ENCODE measurements at places on chromosomes 7 and 10.

- no peak for DNase-seq
Measured at GRCh38 chr7:122027058-122027457, 117.0 kb downstream of the AASS start.

GRCh38 chr7:118372530-118372929, 148.0 kb downstream of the ANKRD7 start:
- DNase-seq, result no peak

GRCh38 chr7:151705636-151706276, 171.2 kb downstream of the PRKAG2 start:
- DNase-seq, result no peak

DNA sequence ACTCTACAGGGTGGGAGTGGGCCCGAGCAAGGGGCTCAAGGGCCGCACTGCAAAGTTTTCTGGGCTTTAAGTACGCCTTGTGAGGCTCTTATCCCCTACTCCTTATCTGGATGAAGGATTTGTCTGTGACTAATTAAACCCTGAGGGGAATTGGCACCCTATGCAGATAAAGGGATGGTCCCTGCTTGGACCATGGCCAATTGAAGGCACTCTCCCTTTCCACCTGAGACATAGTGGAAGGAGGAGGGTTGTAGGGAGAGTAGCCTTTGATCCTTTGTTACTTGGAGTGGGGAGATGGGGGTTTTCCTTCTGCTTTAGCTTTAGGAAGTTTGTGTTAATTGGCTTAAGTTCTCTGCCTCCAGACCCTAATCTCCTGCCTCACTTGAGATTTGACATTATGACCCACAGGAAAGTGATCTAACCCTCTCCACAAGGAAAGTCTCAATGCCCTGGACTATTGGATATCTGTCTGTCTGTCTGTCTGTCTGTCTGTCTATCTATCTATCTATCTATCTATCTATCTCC, 1158.8 kb upstream of the SORCS1 start:
- DNase-seq, result no peak

DNA sequence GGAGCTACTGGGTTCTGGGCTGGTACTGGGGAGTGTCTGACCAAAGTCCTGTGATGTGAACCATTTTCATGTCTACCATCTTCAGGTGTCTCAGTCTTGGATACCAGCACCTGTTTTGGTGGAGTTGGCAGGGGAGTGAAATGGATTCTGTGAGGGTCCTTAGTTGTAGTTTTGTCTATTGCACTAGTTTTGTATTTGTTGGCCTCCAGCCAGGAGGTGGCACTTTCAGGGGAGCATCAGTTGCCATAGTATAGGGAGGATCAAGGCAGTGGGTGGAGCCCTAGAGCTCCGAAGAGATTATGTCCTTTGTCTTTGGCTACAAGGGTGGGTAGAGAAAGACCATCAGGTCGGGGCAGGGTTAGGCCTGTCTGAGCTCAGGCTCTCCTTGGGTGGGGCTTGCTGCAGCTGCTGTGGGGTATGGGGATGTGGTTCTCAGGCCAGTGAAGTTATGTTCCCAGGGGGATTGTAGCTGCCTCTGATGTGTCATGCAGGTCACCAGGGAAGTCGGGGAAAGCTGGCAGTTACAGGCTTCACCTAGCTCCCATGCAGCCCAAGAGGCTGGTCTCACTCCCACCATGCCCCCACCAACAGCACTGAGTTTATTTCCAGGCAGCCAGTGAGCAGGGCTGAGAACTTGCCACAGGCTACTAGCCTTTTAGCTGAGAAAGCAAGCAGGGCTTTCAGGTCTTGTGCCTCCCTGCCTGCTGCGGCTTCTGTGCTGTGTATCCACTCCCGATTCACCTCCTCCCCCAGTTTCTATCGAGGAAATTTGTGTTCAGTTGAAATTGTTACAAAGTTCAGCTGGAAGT, 153.1 kb downstream of the ZNF365 start:
- peak; percentile 84 for DNase-seq

- no peak for DNase-seq
Measured at GRCh38 chr10:126001576-126001975, 105.2 kb downstream of the FANK1 start.
